Stomach (tissue), 19 donors: ENCODE measurements at places on chromosomes 12 and 14. TPM values are rescaled to one million over a fixed set of nuclear protein-coding genes. Genes with fewer than 3 reads are reported as not detected.

DNA sequence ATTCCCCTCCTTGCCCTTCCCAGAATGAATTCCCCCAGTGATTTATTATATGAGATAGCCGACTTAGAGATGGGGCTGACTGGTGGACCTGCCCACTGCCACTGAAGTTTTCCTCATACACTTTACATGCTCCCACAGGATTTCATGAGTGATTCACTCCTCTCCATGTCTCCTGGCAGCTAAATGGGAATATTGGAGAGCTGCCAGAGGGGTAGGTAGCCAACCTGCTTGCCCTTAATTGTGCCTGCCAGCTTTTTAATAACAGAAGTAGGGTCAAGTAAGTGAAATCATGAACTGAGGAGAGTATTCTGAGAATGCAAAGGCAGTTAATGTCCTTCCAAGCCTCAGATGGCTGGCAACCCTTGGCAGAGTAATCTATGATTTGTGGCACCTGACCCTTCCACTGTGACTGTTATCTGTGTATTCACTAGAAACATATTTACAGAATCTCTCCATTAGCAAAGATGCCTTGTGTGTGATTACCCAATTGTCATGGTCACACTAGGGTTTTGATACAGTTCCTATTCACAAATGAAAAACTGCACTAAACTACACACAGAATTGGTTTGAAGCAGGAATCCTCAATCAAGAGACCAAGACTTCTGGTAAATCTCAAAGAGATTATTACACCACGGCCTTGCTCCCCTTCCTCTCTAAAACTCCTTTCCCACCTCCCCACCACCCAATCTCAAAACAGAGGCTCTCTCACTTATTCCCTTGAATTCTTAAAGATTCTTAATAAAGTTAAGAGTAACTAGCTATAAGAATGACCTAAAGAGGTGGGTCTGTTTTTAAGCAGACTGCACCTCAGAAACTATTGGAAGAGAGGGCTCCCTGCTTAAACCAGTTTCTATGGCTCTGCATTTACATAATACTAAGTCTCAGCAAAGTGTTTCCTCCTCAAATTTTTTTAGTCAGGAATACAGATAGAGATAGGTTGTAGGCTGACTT lies 17.2 kb downstream of the NKX2-1 start:
- H3K4me1 ChIP-seq = peaks cover 5% of the 10 kb centered on the region
- DNase-seq = no peak
- no peaks in the 10 kb centered on the region for H3K36me3 ChIP-seq
- H3K27ac ChIP-seq = no peak overlapping the region
- H3K27me3 ChIP-seq = peaks cover 80% of the 10 kb centered on the region

DNA sequence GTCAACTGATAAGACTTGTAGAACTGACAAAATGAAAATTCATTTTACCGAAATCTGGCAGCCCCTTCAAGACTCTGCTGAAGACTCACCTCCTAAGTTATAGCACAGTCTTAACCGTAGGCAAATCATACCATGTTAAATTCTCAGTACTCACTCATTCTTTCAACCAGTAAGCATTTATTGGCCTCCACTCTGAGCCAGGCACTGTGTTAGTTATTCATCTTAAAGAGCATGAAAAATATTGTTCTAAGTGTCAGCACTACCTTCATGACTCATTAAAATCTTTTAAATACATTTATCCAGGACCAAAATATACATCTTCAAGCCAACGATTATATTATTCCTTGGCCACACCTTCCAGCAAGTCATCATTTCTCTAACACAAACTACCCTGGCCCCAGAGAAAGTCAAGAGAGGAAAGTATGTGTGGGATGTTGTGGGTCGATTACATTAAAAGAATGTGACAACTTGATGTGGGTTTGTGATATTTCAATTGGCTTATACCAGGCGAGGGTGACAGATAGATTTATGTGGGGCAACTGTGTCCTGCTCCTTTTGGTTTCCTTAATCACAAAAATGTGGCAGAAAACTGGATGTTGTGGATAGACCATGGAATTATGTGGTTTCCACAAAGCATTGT lies 55.0 kb downstream of the TMEM30B start:
- H3K27me3 ChIP-seq = no peaks in the 10 kb centered on the region
- no peak for DNase-seq
- H3K27ac ChIP-seq = no peak overlapping the region
- H3K36me3 ChIP-seq = no peaks in the 10 kb centered on the region

- no peak overlapping the region for H3K27ac ChIP-seq
- DNase-seq = no peak
- H3K4me1 ChIP-seq = no peaks in the 10 kb centered on the region
- no peaks in the 10 kb centered on the region for H3K36me3 ChIP-seq
- no peak overlapping the region for H3K4me3 ChIP-seq
These were observed 144.1 kb upstream of the BTG1 start for GRCh38 chr12:92289629-92290349.

DNA sequence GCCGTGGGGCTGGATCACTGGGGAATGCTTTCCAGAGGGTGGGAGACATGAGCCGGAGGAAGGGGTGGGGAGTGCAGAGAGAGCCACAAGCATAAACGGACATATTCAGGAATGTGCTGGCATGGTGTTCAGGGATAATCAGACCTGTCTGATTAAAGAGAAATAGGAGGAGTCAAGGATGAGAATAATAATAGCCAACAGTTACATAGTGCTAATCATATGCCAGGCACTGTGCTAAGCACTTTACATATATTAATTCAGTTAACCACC lies 43.7 kb downstream of the LTBP2 start:
- no peak overlapping the region for H3K4me3 ChIP-seq
- no peaks in the 10 kb centered on the region for H3K36me3 ChIP-seq
- no peak for DNase-seq
- peaks cover 12% of the 10 kb centered on the region for H3K4me1 ChIP-seq

Gene PLEKHG7
- polyA plus RNA-seq = 0.61 TPM

GRCh38 chr12:54352022-54352531 lies 12.2 kb downstream of the GPR84 start:
- no peaks in the 10 kb centered on the region for H3K27me3 ChIP-seq
- peak overlapping the region; percentile 66 for H3K27ac ChIP-seq
- DNase-seq = peak; percentile 49
- H3K36me3 ChIP-seq = peaks cover 47% of the 10 kb centered on the region
- no peak overlapping the region for H3K4me3 ChIP-seq
- H3K4me1 ChIP-seq = peaks cover 52% of the 10 kb centered on the region

- no peak overlapping the region for H3K27ac ChIP-seq
- H3K36me3 ChIP-seq = peaks cover 30% of the 10 kb centered on the region
- no peak for DNase-seq
- H3K4me3 ChIP-seq = no peak overlapping the region
- H3K27me3 ChIP-seq = no peaks in the 10 kb centered on the region
These were observed 95.1 kb downstream of the EP400 start for GRCh38 chr12:132044661-132045412.

Gene PGF
- polyA plus RNA-seq = 3.7 TPM

Gene TMEM233
- polyA plus RNA-seq = 0.92 TPM

- H3K36me3 ChIP-seq = no peaks in the 10 kb centered on the region
- H3K27ac ChIP-seq = no peak overlapping the region
- no peak for DNase-seq
- no peak overlapping the region for H3K4me3 ChIP-seq
- H3K4me1 ChIP-seq = no peaks in the 10 kb centered on the region
These were observed 274.0 kb upstream of the KITLG start for GRCh38 chr12:88854260-88854659.

Gene OAS2
- polyA plus RNA-seq = 8.5 TPM

Gene VAMP1
- not detected for polyA plus RNA-seq

DNA sequence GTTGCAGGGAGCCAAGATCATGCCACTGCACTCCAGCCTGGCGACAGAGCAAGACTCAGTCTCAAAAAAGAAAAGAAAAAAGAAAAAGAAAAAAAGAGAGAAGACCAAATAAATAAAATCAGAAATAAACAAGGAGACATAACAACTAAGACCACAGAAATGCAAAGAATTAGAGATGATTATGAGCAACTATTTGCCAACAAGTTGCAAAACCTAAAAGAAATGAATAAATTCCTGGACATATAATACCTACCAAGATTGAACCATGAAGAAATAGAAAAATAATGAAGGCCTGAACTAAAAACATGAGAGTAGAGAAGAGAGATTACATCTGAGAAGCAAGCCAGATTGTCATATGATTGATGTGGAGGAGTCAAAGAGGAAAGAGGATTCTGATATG lies 17.6 kb upstream of the EPS8 start:
- no peaks in the 10 kb centered on the region for H3K36me3 ChIP-seq
- no peak for DNase-seq
- H3K4me3 ChIP-seq = no peak overlapping the region
- no peaks in the 10 kb centered on the region for H3K27me3 ChIP-seq
- no peak overlapping the region for H3K27ac ChIP-seq

GRCh38 chr14:59360923-59361794 lies 104.0 kb downstream of the GPR135 start:
- no peaks in the 10 kb centered on the region for H3K27me3 ChIP-seq
- DNase-seq = peak; percentile 59
- peaks cover 21% of the 10 kb centered on the region for H3K4me1 ChIP-seq
- no peak overlapping the region for H3K4me3 ChIP-seq
- peak overlapping the region; percentile 33 for H3K27ac ChIP-seq

Gene DNAJC22
- polyA plus RNA-seq = 1.5 TPM

GRCh38 chr14:89702876-89703200 lies 251.7 kb downstream of the EFCAB11 start:
- peak overlapping the region; percentile 87 for H3K27ac ChIP-seq
- no peak for DNase-seq
- H3K4me1 ChIP-seq = peaks cover 17% of the 10 kb centered on the region

DNA sequence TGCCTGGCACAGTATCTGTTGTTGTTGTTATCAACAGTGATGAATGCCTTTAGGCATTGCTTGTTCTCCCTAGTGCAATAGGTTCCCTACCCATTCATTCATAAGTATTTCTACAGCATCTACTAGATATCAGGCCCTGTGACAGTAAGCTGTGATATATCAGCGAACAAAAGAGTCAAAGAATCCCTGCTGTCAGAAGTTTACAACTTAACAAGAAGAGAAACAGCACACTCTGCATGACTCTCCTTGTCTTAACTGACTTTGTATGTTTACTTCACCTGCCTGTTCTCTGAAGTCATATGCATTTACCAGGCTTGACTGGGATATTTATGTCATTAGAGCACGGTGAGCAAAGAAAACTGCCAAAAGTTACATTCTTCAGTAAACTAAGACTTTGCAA lies 452.2 kb upstream of the RPL10L start:
- no peak overlapping the region for H3K4me3 ChIP-seq
- no peaks in the 10 kb centered on the region for H3K4me1 ChIP-seq
- H3K27ac ChIP-seq = no peak overlapping the region

DNA sequence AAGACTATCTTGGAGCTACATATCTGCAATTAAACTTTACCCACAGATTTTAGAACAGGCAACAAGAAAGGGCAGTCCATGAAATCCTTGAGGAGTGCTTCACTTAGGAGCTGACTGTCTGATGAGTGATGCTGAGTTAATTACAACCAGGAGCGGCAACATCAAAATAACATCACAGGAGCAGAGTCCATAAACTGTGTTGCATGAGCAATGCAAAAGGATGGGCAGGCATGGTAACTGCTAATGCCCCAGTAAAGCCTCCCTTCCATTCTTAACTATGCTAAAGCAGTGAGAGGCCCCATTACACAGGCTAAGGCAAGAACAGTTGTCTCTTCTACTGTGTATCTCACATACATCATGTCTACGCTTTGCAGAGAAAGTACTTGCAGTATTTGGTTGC lies 156.6 kb downstream of the PAX9 start:
- no peak overlapping the region for H3K4me3 ChIP-seq
- no peaks in the 10 kb centered on the region for H3K36me3 ChIP-seq
- no peaks in the 10 kb centered on the region for H3K27me3 ChIP-seq
- H3K27ac ChIP-seq = no peak overlapping the region
- H3K4me1 ChIP-seq = no peaks in the 10 kb centered on the region

DNA sequence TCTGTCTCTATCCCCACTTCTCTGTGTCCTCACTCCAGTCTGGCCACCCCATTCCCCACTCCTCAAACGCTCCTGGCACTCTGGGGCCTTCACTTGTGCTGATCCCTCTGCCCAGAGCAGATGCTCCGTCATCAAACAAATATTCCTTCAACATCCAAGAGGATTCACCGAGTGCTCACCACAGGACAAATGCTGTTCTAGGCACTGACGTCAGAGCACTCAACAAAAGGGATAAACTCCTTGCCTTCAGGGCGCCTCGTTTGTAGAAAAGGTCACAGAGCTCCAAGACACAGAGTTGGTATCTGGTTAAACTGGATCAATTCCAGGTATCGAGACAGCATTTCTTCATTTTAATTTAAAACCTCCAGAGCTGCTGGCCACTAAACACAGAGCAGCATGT lies 35.3 kb downstream of the PSMC1 start:
- no peak overlapping the region for H3K4me3 ChIP-seq
- no peak for DNase-seq
- peaks cover 29% of the 10 kb centered on the region for H3K4me1 ChIP-seq

DNA sequence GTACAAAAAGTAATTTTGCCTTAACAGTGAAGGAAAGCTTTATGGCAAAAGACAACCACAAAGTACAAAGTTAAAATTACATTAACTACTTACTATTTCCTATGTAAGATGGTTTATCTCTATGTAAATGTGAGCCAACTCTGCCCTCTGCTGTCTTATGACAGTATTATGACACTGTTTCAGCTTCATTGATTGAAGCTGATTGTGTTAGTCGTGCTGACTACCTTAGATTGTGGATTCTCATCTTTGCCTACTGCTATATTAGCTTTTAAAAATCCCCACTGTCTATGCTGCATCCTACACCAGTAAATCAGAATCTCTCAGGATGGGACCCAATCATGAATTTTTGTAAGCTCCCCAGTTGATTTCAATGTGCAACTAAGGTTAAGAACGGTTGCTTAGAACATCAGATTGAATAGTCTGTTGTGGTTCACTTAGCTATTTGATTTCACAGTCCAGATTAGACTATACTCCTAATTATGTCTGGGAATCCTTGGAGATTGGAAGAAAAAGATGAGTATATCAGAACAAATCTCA lies 12.2 kb upstream of the SPTB start:
- no peak overlapping the region for H3K27ac ChIP-seq
- DNase-seq = peak; percentile 85
- H3K27me3 ChIP-seq = no peaks in the 10 kb centered on the region

GRCh38 chr12:25828188-25828587 lies 130.3 kb upstream of the RASSF8 start:
- H3K27ac ChIP-seq = no peak overlapping the region
- DNase-seq = peak; percentile 37
- peaks cover 4% of the 10 kb centered on the region for H3K4me1 ChIP-seq
- H3K27me3 ChIP-seq = no peaks in the 10 kb centered on the region

GRCh38 chr12:48165089-48165981 lies 8.0 kb upstream of the ASB8 start:
- peak; percentile 89 for DNase-seq
- H3K36me3 ChIP-seq = no peaks in the 10 kb centered on the region
- no peaks in the 10 kb centered on the region for H3K4me1 ChIP-seq

DNA sequence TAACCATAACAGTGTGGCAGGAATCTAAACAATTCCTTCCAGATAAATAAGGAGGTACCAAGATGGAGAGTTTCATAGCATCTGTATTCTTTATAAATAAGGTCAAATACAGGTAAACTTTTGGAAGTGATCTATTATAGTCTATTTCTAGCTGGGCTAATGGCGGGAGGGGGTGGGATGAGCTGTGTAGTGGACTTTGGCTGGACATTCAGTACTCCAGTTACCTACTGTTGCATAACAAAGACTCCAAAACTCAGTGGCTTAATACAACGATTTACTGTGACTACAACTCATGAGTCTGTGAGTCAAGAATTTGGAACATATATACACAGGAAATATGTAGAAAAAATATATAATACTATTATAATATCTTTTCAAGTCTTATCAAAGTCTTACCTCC lies 496.1 kb downstream of the BCL11B start:
- H3K4me3 ChIP-seq = no peak overlapping the region
- no peak for DNase-seq
- H3K36me3 ChIP-seq = no peaks in the 10 kb centered on the region
- no peak overlapping the region for H3K27ac ChIP-seq

- H3K4me1 ChIP-seq = peaks cover 17% of the 10 kb centered on the region
- H3K4me3 ChIP-seq = no peak overlapping the region
- peaks cover 40% of the 10 kb centered on the region for H3K36me3 ChIP-seq
- H3K27ac ChIP-seq = peak overlapping the region; percentile 7
These were observed 28.8 kb downstream of the HNRNPC start for GRCh38 chr14:21240417-21240816.
